A549 treated with CORT108297 at 1 μM for 4 hours (cell line): ENCODE measurements at places on chromosomes 2 and 18. TPM values are rescaled to one million over a fixed set of nuclear protein-coding genes. Genes with fewer than 3 reads are reported as not detected.

Gene ACTR2
- 132 to 176 TPM (median 160 TPM) in 5 replicates for total RNA-seq

Gene CDK5R2
- total RNA-seq = 1.6 to 3.0 TPM (median 2.4 TPM) in 5 replicates

Gene MRPL30
- 31.6 to 70.5 TPM (median 32.1 TPM) in 5 replicates for total RNA-seq

Gene FER1L5
- 0.01 to 0.02 TPM (median 0.01 TPM) in 3 of 5 replicates, not detected in the others for total RNA-seq

Gene EMX1
- total RNA-seq = 0.09 to 0.38 TPM (median 0.14 TPM) in 3 of 5 replicates, not detected in the others

Gene RGPD4
- total RNA-seq = 0.03 to 0.10 TPM (median 0.07 TPM) in 5 replicates

Gene TTC39C
- 8.0 to 12.8 TPM (median 11.8 TPM) in 5 replicates for total RNA-seq

Gene CNGA3
- total RNA-seq = 0.06 TPM in 1 of 5 replicates, not detected in the others

Gene CNDP1
- total RNA-seq = not detected in 5 replicates

Gene SATB2
- 2.7 to 3.6 TPM (median 3.3 TPM) in 5 replicates for total RNA-seq

Gene STK39
- 14.0 to 20.2 TPM (median 17.7 TPM) in 5 replicates for total RNA-seq

Gene CIB4
- total RNA-seq = 0.16 to 0.34 TPM in 2 of 5 replicates, not detected in the others

Gene SLC5A7
- not detected in 5 replicates for total RNA-seq

Gene ANTXR1
- 106 to 157 TPM (median 144 TPM) in 5 replicates for total RNA-seq

Gene CD207
- total RNA-seq = 0.07 TPM in 1 of 5 replicates, not detected in the others

Gene CTIF
- total RNA-seq = 11.3 to 19.2 TPM (median 13.7 TPM) in 5 replicates

Gene DCDC2C
- 0.22 to 0.55 TPM (median 0.52 TPM) in 5 replicates for total RNA-seq

Gene TTC31
- total RNA-seq = 15.5 to 20.4 TPM (median 17.6 TPM) in 5 replicates

Gene ADRA2B
- total RNA-seq = 0.02 to 0.07 TPM (median 0.05 TPM) in 4 of 5 replicates, not detected in the other

Gene RAD51AP2
- not detected in 5 replicates for total RNA-seq

Gene CYTIP
- total RNA-seq = not detected in 5 replicates

Gene PSMA8
- not detected in 5 replicates for total RNA-seq

Gene OSGEPL1
- total RNA-seq = 4.4 to 4.7 TPM (median 4.6 TPM) in 5 replicates

Gene ALPP
- total RNA-seq = 0.59 to 0.81 TPM (median 0.74 TPM) in 5 replicates

Gene OR6B3
- total RNA-seq = not detected in 5 replicates

Gene RESP18
- not detected in 5 replicates for total RNA-seq

Gene TFCP2L1
- total RNA-seq = 2.9 to 4.9 TPM (median 3.3 TPM) in 5 replicates

Gene SNED1
- 0.18 to 0.62 TPM (median 0.55 TPM) in 5 replicates for total RNA-seq

Gene PASK
- total RNA-seq = 6.5 to 10.6 TPM (median 8.1 TPM) in 5 replicates

Gene CCDC74A
- 12.7 to 19.2 TPM (median 15.0 TPM) in 5 replicates for total RNA-seq

Gene RAB6C
- total RNA-seq = not detected in 5 replicates

Gene SMC6
- 23.4 to 36.7 TPM (median 29.6 TPM) in 5 replicates for total RNA-seq
